ENCODE measurements at places on chromosomes 5 and 9.
A peak's percentile ranks its signal among the peaks of the same experiment; 100 is the strongest.

GRCh38 chr5:6399980-6400910 is 21.9 kb upstream of the MED10 start:
- DNase-seq: no peak

DNA sequence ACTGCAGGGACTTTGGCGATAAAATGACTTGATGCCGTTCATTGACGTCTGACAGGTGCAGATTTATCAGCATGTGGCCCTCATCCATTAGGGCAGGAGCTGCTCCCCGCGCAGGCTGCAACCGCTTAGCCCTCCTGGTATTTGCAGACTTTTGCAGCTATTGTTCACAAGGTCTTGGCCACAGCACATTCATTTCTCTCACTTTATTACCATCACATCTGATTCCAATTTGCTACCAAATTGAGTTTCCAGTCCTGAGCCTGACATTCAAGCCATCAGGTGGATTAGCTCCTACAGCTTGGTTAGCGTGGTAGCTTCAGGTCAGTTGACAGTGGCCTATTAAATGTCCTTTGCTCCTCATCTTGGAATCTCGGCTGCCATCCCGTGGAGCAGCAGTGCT is 299.2 kb downstream of the CD180 start:
- no peak for DNase-seq

- DNase-seq: no peak
These were observed 175.1 kb upstream of the OTULINL start for GRCh38 chr5:14406554-14406849.

- no peak for DNase-seq
These were observed 1894.7 kb downstream of the MAT2B start for GRCh38 chr5:165400086-165400485.

DNA sequence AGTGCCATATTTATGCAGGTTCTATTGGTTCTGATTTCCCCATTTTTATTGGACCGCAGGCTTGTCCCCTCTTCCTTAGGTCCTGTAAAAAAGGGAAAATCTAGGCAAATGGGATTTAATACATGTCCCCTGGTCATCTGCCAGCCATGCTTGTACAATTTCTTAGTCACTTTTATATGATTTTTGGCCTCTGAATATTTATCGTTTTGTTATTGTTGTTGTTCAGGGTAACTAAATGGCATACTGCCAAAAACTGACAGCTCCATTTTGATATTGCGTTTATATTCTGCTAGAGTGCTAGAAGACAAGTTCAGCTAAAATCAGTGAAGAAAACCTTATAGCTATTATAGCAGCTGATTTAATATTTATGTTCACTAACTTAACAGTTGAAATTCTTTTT is 770.2 kb upstream of the FAM174A start:
- DNase-seq: no peak

DNA sequence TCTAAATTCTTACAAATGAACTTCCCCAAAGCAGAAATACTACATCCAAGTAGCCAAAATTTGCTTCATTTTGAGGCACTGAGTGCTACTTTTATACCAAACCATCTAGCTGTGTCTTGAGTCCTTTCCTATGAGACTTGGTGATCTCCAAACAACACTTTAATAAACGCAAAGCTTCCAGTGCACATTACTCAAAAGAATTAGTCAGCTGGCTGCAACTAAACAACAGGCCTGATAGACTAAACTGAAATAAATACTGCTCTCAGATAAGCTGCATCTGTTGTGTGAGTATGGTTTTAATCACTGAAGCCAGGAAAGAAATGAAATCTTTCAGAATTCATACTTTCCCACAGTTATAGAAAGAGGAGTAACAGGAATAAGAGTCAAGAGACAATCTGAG is 80.3 kb downstream of the VCAN start:
- no peak for DNase-seq

DNA sequence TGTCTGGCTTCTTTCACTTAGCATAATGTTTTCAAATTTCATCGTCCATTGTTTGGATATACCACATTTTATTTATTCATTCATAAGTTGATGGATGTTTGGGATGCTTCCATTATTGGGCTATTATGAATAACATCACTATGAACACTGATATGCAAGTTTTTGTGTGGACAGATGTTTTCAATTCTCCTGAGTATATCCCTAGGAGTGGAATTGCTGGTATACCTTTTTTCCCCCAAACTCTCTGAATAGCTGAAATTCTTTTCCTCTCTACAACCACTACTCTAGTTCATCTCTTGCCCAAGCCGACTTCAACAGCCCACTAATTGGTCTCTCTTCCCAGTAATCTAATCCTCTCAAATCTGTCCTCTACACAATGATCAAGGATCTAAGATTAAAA is 4.7 kb upstream of the ZFR start:
- no peak for DNase-seq

GRCh38 chr5:156949424-156949823 is 13.6 kb downstream of the TIMD4 start:
- DNase-seq: no peak

DNA sequence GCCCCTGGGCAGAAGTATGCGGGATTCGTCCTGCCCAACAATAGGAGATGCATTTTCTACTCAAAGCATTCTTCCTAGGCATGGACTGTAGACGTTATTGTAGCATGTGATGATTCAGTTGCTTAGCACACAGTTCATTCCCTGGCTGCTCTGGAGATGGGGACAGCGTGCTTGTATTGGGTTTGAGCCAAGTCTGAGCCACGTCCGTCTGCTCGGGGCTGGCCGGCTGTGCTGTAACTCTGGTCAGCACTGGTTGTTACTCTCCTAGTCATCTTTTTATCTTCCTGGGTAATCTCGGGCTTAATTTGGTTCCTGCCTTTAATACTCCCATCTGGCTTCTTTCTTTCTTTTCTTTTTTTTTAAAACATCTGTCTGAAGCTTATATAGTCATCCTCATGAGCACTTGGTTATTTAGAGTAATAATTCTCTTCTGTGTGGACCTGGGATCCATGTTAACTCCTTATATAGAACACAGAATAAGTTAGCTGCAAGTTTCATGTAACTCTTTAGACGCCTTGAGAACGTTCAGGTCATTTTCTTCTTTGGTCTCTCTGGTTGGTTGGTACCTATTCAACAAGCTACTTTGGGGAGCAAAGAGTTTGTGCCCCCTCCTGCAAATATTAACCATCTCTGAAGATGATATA is 118.8 kb upstream of the RPS23 start:
- peak; percentile 54 for DNase-seq

- DNase-seq: no peak
These were observed 71.4 kb upstream of the FBXW11 start for GRCh38 chr5:172077664-172078425.

- DNase-seq: no peak
These were observed 88.9 kb upstream of the MRPS30 start for GRCh38 chr5:44719856-44720255.

DNA sequence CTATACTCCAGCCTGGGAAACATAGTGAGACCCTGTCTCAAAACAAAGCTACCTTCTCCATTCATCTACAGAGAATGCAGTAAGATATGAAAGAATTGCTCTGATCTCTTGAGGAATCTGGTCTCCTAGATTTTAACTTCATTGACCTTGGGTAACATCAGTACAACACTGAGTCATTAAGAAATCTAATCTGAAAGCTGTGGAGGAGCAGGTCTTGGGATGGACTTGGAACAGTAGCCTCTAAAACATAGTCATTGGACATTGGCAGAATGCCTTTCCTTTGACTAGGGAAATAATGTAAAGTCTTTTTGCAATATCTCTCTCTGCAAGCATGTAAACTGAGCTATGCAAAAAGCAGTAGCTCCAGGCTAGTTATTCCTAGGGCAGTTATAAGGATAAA is 58.1 kb downstream of the KCNN2 start:
- DNase-seq: no peak

GRCh38 chr9:137423514-137424291 is 510 bp downstream of the NOXA1 start:
- DNase-seq: no peak

GRCh38 chr5:67142816-67143215 is 53.8 kb downstream of the CD180 start:
- DNase-seq: no peak

- DNase-seq: no peak
These were observed 13.1 kb upstream of the ATP6V1G1 start for GRCh38 chr9:114574438-114574837.

- no peak for DNase-seq
These were observed 19.6 kb upstream of the SUSD3 start for GRCh38 chr9:93038918-93039317.

DNA sequence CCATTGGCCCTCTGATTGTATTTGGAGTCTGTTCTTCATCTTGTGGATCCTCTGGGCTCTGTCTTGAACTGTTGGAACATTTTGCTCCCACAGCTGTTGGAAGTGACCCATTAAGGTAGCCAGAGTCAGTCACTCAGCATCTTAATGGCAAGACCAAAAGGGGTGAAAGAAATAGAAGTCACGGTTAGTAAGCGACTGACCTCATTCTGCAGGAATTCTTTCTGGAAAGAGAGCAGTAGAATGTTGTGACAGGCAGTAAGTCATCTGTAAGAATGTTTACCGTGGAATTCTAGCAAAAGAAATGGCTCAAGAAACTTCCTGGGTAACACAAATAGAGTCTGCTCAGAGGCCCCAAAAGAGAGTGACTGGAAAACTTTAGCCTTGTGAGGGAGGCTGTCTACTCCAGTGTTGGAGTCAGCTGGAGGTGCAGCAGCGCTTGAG is 28.6 kb upstream of the TNC start:
- DNase-seq: no peak

GRCh38 chr5:122442938-122443337 is 130.9 kb downstream of the SNCAIP start:
- DNase-seq: no peak

DNA sequence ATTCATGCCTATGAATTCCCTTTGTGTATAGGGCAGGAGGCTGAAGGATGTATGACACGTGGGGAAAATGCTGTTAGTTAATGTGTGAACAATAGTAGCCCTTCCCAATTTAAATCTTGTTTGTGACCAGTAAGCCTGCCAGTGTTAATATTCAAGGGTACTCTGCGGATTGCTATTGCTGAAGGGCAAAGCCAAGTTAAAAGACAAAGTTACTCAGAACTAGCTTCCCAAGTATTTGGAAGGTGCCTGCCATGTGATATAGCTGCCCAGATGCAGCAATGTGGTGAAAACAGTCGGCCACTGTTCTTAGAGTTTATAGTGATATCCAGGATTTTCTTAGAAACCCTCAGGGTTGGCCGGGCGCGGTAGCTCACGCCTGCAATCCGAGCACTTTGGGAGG is 34.6 kb downstream of the MARVELD2 start:
- no peak for DNase-seq

- DNase-seq: no peak
These were observed 743.0 kb downstream of the KCTD16 start for GRCh38 chr5:144913661-144914060.

DNA sequence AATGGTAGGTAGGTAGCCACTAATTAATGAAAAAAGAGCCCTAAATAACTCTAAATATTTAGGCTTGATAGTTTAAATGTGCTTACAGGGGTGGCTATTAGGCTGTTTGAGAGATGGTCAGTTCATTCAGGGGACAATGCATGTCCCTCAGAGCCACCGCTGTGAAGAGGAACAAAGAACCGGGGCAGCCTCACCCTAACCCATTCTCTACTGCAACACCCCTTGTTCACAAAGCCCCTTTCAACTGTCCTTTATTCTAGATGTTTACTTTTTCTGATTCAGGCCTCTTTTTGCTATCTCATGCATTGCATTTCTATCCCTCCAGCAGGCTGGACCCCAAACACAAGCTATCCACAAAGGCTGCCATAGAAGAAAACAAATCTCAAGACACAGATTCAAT is 906.7 kb downstream of the NR2F1-AS1 start:
- peak; percentile 4 for DNase-seq

- no peak for DNase-seq
These were observed 12.2 kb downstream of the GPR150 start for GRCh38 chr5:95631991-95632675.

GRCh38 chr9:22103685-22104575 is 94.8 kb upstream of the CDKN2B start:
- no peak for DNase-seq

Measured in HEK293T (cell line).